Activated T-cell treated with anti-CD3 and anti-CD28 coated beads for 4 hours (primary cell): ENCODE measurements at places on chromosomes 16 and 17.
A peak's percentile ranks its signal among the peaks of the same experiment; 100 is the strongest.

DNA sequence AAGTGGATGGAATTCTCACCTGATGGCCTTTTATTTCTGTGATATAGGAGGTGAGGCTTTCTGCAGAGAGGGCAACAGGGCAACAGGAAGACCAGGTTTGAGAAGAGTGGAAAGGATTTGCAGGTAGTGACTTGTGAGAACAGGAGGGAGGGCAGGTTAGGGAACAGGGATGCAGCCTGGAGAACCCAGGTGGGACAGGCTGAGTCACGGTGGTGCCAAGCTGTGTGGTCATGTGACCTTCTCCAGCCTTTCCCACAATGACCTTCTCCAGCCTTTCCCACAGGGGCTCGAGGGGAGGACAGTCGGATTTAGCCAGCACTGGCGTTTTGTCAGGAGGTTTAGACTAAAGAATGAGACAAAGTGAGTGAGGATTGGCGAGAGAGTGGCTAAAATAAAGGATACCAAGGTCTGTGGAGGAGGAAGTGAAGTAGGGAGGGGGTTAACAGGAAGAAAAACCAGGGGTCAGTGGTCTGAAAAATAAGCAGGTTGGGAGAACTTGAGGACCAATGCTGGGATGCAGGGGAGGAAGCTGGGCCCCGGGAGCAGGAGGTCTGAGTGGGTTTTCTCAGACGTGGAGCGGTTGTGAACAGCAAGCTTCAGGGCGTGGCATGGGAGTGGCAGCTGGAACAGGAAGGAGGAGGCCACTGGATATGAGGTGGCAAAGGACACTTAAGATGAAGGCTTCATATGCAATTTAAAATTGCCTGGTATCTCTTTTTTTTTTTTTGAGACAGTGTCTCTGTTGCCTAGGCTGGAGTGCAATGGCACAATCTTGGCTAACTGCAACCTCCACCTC, 37.7 kb downstream of the DNAH2 start:
- DNase-seq = no peak

- no peak for DNase-seq
Observed at GRCh38 chr16:22267764-22268163, 29.4 kb upstream of the POLR3E start.

GRCh38 chr17:57587193-57587969, 157.7 kb downstream of the CCDC182 start:
- no peak for DNase-seq

DNA sequence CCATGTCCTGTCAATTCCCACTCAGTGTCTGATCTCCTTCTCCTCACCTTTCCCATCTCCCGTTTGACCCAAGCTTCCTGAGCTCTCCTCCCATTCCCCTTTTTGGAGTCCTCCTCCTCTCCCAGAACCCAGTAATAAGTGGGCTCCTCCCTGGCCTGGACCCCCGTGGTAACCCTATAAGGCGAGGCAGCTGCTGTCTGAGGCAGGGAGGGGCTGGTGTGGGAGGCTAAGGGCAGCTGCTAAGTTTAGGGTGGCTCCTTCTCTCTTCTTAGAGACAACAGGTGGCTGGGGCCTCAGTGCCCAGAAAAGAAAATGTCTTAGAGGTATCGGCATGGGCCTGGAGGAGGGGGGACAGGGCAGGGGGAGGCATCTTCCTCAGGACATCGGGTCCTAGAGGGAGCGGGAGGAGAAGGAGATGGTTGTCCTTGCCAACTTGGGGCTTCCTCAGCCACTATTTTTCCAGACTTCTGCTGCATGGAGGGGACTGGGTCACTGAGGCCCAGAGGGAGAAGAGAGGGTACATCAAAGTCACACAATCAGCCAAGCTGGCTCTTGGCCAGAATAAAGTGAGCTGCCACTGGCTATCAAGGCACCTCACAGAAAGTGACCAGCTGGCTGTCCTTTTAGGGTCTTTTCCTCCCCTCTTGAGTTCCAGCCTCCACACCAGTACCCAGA, 1.9 kb upstream of the TBC1D10B start:
- no peak for DNase-seq

DNA sequence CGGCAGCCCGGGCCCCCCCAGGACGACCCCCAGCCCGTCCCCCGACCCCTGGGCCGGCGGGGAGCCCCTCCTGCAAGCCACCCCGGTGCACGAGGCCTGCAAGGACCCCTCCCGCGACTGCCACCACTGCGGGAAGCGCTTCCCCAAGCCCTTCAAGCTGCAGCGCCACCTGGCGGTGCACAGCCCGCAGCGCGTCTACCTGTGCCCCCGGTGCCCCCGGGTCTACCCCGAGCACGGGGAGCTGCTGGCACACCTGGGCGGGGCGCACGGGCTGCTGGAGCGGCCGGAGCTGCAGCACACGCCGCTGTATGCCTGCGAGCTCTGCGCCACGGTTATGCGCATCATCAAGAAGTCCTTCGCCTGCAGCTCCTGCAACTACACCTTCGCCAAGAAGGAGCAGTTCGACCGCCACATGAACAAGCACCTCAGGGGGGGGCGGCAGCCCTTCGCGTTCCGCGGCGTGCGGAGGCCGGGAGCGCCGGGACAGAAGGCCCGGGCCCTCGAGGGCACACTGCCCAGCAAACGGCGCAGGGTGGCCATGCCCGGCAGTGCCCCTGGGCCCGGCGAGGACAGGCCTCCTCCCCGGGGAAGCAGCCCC, 15.6 kb upstream of the ZFPM1 start:
- peak; percentile 64 for DNase-seq

DNA sequence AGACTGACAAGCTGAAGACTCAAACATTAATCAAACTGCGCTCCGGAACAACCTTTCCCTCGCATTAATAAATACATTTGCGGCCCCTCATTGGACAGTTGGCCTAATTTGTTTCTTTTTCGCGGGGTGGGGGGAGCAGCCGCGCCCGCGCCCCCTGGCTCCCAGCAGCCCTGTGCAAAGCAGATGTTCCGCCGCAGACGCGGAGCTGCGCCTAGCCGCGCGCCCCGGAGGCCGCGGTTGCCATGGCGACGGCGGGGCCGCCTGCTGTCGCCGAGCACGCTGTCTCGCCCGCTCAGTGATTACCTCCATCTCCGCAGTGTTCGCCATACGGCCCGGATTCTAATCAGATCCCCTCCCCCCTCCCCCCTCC, 25.5 kb downstream of the COPZ2 start:
- DNase-seq = peak; percentile 37
